Mesenchymal stem cell (in vitro differentiated cells and primary cell): ENCODE measurements at places on chromosomes 12 and 14.

- no peak for DNase-seq
Observed at GRCh38 chr14:31180299-31181051, 27.1 kb downstream of the HECTD1 start.

DNA sequence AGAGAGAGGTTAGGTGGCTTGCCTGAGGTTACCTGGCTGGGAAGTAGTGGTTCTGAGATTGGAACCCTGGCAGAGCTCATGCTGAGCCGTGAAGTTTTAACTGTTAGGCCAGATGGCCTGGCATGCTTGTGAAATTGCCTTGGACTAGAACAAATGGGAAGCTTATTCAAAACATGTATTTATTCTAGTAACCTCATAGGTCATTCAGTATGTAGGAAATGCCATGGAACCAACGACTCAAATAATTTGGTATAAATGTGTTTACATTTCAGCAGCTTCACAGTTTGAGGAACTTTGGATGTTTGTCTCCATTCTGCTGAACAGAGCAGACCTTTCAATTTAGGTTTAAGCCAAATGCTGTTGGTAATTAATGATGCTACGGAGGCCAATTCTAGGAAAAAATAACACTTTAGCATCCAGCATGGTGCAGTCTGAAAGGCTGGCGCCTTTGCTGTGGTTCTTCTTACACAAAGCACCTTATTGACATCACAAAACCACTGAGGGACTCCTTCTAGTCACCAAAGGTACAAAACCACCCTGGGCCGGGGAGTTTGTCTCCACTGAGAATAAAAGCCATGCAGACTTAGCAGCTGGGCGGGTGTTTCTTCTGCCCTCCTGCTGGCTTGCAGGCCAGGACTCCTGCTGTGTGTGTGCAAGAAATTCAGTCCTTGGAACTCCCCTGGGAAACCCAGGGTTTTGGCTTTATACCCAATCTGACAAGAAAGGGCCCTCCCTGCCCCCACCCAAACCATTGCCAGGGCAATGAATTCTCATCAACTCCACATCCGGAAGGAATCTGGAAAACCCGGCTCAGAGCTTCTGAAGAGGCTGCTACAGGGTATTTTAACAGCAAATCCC lies 64.2 kb downstream of the ELK3 start:
- DNase-seq = peak; percentile 69

DNA sequence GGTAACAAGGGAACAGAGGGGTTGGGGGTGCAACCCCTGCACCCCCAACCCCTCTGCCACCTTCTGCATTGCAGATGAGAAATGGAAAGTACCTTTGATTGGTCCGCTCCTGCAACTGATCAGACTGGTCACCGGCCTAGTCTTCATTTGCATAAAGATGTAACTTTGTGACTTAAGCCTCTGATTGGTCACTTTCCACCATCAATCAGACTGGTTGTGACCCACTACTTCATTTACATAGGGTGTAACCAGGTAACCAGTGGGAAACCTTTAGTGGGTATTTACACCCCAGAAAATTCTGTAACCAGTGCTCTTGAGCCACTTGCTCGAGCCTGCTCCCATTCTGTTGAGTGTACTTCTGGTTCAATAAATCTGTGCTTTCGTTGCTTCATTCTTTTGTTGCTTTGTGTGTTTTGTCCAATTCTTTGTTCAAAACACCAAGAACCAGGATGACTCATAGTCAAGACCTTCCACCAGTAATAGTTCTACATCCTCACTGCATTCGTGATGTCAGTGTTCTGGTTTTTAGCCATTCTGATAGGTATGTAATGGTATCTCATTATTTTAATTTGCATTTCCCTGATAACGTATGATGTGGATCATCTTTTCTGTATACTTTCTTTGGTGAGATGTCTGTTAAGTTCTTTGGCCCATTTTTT lies 30.8 kb downstream of the LEMD3 start:
- DNase-seq = no peak

DNA sequence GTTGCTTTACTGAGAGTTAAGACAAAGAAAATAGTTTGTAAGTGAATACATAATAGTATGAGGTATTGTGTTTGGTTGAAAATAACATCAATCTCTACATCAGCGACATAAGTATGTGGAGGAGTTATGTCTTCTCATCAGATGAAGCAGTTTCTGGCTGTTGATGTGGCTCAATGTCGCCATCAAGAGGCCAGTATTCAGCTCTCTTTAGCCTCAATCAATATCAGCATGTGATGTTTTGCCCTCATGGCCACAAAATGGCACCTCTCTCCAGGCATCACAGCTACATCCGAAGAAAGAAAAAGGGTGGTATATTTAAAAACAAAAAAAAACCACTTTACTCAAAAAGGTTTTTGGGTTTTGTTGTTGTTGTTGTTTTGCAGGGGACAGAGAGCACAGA lies 302.3 kb upstream of the TMEM132C start:
- DNase-seq = peak; percentile 6

DNA sequence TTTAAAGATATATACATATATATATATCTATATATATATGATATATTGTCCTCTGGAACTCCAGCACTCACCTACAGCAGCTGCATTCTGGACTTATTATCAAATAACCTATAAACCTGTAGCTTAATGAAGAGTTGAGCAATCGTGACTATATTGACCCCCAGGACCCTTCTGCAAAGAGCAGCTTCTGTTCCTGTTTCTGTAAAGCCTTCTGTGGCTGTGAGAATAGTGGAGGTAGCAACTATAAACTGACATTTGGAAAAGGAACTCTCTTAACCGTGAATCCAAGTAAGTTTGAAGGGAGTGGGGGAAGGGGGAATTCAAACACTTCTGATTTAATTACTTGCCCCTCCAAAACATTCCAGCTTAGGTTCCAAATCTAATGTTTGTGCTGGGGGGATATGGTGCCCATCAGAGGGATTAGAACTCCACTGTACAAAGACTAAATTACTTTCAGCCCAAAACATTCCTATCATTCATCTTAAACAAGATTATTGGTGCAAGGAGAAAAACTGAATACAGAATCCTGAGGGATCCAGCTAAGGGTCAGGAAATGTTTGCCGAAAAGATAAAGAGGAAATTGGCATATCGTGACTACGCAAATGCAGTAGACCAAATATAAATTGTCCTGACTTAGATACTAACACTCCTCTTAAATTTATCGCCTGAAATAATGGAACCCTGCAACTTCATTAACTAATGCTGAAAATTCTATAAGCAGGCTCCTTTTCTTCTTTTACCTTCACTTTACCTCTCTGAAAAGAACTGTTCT lies 106.1 kb downstream of the DAD1 start:
- no peak for DNase-seq
